ENCODE measurements at places on chromosomes 4 and X.

DNA sequence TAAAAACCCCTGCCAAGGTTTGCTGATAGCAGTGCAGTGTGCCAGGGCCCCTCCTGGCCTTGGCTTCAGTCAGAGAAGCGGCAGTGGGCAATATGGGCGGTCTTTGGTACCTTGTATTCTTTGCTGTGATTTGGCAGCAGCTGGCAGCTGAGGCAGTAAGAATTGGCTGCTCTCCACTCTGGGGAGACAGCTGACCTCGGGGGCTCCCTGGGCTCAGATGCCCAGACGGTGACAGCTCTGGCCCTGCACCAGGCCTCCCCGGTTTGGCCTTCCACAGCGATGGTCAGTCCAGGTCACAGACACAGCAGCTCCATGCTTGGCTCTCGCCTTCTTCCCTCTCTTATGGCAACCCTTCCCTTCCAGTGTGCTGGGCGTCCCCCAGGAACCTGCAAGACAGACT is 330.9 kb downstream of the BCOR start:
- no peak for DNase-seq

DNA sequence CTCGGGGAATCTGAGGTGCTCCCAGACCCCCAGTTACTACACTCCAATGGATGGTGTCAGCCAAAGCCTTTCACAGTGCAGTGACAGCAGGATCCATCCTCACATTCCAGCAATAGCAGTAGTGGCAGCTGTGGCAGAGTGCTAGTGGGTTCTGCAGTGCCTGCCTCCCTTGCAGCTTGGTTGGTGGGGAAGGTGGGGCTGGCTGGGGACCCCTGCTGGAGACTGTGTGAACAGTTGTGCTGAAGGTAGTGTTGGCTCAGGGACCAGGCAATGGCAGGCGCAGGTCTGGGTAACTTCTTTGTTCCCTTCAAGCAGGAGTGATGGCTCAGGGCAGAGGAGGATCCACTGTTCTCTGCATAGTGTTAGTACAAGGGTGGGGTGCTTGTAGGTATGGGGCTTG is 343.7 kb upstream of the TRAM1L1 start:
- no peak for DNase-seq

DNA sequence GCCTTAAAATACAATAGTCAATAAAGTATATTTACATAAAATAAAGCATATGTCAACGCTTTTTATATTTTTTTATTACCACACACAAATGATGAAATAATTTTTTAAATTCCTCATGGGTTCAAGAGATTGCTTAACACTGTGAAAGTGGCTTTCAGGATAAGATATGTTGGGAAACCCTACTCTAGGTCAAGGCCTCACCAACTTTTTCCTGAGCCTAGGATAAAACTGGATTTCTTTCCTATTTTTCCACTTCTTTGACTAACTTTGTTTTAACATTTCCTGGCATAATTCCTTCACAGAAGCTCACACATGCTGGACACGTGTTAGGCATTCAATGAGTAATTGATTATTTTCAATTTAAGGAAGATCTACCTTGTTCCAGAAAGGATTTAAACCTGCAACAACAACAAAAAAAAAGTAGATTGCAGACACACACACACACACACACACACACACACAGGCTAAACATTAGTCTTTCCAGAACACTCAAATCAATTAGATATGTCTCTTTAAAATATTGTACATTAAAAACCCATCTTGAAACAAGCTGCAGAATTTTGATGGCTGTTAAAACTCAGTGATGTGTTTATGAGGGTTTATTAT is 9.1 kb downstream of the KLB start:
- DNase-seq, result no peak

DNA sequence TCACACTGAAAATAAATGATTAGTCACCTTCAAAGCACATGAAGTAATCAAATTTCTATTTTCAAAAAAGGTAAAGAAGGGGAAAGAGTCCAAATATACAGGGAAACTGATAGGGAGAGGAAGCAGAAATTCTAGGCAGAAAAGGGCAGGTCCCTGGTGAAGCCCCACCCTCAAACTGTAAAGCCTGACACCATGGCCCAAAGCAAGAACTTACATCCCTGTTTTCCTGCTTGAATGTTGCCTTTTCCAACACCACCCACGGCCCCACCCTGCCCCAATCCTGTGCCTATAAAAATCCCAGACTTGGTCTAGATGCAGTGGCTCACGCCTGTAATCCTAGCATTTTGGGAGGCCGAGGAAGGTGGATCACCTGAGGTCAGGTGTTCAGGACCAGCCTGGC is 361.8 kb downstream of the PPP3CA start:
- no peak for DNase-seq

DNA sequence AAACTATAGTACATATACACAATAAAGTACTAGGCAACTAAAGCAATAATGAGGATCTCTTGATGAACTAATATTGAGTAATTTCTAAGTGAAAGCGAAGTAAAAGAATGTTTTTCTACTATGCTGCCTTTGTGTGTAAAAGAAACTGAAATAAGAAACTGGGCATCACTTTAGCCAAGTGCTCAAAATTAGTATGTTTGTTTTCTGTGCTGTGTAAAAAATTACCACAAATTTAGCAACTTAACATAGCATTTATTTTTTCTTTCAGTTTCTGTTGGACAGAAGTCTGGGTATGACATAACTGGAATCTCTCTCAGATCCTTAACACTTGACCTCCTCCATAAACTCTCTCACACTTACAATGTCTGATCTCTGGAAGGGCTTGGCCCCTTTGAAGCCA is 687.1 kb upstream of the MAGEB2 start:
- DNase-seq, result no peak

DNA sequence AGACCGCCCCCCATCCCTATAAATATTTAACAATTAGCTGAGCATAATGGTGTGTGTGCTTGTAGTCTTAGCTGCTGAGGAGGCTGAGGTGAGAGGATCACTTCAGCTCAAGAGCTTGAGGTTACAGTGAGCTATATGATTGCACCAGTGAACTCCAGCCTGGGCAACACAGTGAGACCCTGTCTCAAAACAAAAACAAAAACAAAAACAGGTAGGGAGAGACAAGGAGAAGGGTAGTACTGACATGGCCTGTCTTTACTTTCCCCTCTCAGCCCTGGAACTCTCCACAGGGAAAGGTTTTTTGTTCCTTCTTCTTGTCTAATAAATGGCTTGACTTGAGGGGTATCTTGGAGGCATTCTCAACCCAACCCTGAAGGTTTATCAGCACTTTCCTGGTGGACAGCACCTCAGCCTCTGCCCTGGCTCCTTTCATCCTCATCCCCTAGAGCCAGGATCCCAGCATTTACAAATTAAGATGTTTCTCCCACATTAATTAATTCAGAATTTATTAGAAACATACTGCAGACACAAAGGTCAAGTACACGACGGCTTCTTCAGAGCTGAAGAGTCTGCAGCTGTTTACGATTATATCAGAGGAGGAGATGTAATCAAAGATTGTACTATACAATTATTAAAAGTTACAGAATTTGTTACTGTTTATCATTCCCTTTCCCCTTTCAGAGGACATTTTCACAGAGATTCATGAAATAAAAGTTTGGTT is 131.8 kb downstream of the AFF1 start:
- no peak for DNase-seq

DNA sequence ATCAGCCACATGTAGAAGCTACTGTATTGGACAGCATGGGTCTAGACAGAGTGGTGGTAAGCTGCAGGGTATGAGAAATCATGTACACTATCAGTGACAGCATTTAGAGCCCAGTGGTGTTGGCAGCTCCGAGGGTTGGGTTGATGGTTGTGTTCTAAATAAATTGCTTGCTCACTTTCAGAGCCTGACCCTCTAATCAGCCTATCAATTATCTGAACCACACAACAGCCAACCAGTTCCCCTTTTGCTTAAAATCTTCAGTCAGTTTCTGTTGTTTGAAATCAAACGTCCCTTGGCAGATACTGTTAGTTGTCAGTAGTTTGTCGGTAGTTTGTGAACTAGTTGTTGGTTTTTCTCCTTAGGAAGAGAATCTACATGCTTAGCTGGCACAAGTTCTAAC is 99.8 kb upstream of the RAI2 start:
- no peak for DNase-seq

DNA sequence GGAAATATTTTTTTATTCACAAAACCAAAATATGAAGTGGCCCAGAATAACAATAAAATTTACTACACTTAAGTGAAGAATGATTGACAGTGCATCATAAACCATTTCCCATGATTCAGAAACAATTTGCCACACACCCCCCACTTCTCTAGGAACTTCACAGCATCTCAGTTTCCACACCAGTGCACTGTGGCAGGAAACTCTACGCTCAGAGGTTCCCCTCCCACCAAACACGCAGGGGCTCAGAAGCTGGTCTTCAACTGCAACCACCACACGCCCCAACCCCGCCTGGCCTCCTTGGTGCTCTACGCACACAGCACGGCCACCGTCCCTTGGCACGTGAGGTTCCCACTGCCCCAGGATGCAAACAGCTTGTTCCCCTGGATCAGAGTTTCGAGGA is 63.7 kb downstream of the ZFYVE28 start:
- DNase-seq, result no peak

DNA sequence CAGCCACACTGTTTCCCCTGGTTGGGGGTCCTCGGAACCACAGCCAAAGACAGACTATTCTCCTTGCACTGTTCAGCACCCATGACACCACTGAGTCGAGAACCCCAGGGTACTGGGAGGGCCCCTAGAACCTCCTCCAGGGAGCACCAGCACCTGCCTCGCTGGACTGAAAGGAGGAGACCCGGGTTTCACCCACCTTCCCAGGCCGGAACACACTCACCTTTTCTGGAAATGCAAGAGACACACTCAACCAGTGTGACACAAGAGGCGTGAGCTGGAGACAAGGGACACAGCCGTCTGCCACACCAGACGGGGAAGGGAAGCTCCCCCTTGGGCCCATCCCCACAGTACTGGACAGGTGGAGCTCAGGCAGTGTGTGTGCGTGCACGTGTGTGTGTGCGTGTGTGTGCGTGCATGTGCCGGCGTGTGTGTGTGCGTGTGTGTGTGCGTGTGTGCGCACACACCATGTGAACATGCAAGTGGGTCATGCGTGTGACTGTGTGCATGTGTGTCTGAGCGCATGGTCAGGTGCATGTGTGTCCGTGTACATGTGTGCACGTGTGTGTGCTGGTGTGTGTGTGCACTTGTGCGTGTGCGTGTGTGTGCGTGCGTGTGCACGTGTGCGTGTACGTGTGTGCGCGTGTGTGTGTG is 128.8 kb upstream of the NKX1-1 start:
- DNase-seq, result no peak

- no peak for DNase-seq
Measured at GRCh38 chrX:72060196-72060920, 71.4 kb downstream of the RTL5 start.

GRCh38 chr4:125956276-125956675 is 641.5 kb downstream of the FAT4 start:
- DNase-seq, result no peak

GRCh38 chr4:128163177-128164117 is 102.3 kb downstream of the LARP1B start:
- DNase-seq, result no peak

GRCh38 chr4:48727666-48728459 is 52.2 kb downstream of the FRYL start:
- DNase-seq, result no peak

DNA sequence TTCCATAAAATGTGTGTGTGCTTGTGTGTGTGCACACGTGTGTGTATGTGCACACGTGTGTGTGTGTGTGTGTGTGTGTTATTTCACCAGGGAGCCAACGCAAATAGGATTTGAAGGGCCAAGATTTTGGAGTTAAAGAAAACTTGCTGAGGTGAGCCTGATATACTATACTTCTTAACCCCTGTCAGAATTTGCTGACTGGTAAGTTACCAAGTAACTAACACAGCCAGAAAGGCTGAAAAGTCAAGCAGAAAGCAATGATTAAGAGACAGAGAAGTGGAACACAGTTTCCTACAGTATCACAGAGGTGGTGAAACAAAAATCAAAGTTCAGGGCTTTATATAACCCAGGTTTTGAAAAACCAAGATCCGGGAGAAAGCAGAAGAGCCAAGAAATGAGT is 47.6 kb downstream of the GABRA3 start:
- DNase-seq, result no peak

GRCh38 chr4:150316332-150317205 is 238.3 kb downstream of the DCLK2 start:
- no peak for DNase-seq

- no peak for DNase-seq
Measured at GRCh38 chr4:80462621-80463091, 127.1 kb downstream of the CFAP299 start.
